ENCODE measurements at places on chromosomes 1 and 21. TPM values are rescaled to one million over a fixed set of nuclear protein-coding genes. Genes with fewer than 3 reads are reported as not detected.

DNA sequence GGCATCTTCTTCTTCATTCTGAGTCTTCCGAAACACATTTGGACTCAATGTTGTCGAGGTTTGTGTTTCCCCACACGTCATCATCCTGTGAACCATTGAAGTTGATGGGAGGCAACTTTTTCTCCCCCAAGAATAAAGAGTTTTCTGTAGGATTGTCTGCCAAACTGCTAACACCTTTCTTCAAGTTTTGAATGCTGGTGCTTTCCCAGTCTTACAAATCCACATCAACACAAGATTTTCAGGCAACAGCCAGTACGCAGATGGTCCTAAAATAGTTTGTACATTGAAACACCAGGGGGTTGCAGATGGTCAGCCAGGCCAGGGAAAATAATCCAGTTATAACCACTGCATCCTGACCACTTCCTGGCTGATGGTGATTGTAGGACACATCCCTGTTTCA lies 187.9 kb downstream of the DISC1 start:
- no peak overlapping the region for H3K27ac ChIP-seq
- no peak overlapping the region for H3K4me3 ChIP-seq
- DNase-seq: no peak
- H3K36me3 ChIP-seq: peaks cover 34% of the 10 kb centered on the region
- no peaks in the 10 kb centered on the region for H3K4me1 ChIP-seq
- no peaks in the 10 kb centered on the region for H3K27me3 ChIP-seq

DNA sequence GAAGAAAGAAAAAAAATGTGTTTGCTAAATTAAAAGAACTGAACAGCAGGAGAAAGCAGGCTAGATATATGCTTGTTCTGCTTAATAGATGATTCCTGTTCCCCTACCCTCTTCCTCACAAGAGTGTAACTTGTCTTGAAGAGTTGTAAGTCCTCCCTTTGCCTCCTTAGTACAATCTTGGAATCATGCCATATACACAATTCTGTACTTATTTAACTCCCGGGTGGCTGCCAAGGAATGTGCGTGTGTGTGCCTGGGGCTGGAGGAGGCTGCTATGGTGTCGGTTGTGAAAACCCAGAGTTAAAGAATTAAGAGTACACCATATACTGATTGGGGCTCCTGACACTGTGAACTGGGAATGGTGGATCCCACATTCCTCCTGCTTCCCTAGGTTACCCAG lies 194.2 kb downstream of the SIPA1L2 start:
- DNase-seq: no peak
- no peak overlapping the region for H3K4me3 ChIP-seq
- H3K4me1 ChIP-seq: no peaks in the 10 kb centered on the region
- H3K36me3 ChIP-seq: no peaks in the 10 kb centered on the region
- H3K27ac ChIP-seq: no peak overlapping the region

GRCh38 chr1:201766131-201766866 lies 62.7 kb upstream of the IPO9 start:
- H3K36me3 ChIP-seq: no peaks in the 10 kb centered on the region
- H3K4me1 ChIP-seq: no peaks in the 10 kb centered on the region
- H3K27me3 ChIP-seq: no peaks in the 10 kb centered on the region
- DNase-seq: no peak
- no peak overlapping the region for H3K4me3 ChIP-seq

The HSPA6 gene
- total RNA-seq: 0.12 TPM

- no peak for DNase-seq
- no peaks in the 10 kb centered on the region for H3K36me3 ChIP-seq
- H3K27ac ChIP-seq: no peak overlapping the region
- peaks cover 2% of the 10 kb centered on the region for H3K27me3 ChIP-seq
- no peaks in the 10 kb centered on the region for H3K4me1 ChIP-seq
Observed at GRCh38 chr21:15309721-15310120, 244.9 kb upstream of the NRIP1 start.

- DNase-seq: no peak
- no peak overlapping the region for H3K27ac ChIP-seq
- H3K27me3 ChIP-seq: peaks cover 7% of the 10 kb centered on the region
- H3K4me1 ChIP-seq: no peaks in the 10 kb centered on the region
- no peaks in the 10 kb centered on the region for H3K36me3 ChIP-seq
Observed at GRCh38 chr1:208223136-208223535, 21.0 kb downstream of the PLXNA2 start.

The FCRL2 gene
- not detected for total RNA-seq

The CORT gene
- total RNA-seq: 0.47 TPM

- H3K36me3 ChIP-seq: no peaks in the 10 kb centered on the region
- H3K4me3 ChIP-seq: no peak overlapping the region
- peaks cover 38% of the 10 kb centered on the region for H3K4me1 ChIP-seq
- no peak for DNase-seq
- H3K27ac ChIP-seq: no peak overlapping the region
Observed at GRCh38 chr1:156662005-156662799, 15.0 kb downstream of the NES start.

GRCh38 chr21:42200906-42201614 lies 17.9 kb upstream of the ABCG1 start:
- H3K36me3 ChIP-seq: no peaks in the 10 kb centered on the region
- no peak for DNase-seq
- no peaks in the 10 kb centered on the region for H3K27me3 ChIP-seq

The SDC3 gene
- total RNA-seq: 0.49 TPM

GRCh38 chr1:40944841-40945430 lies 34.6 kb upstream of the CTPS1 start:
- no peak overlapping the region for H3K27ac ChIP-seq
- H3K4me1 ChIP-seq: peaks cover 2% of the 10 kb centered on the region
- peaks cover 7% of the 10 kb centered on the region for H3K27me3 ChIP-seq
- no peak for DNase-seq

GRCh38 chr21:37373539-37373938 lies 7.0 kb downstream of the DYRK1A start:
- peaks cover 85% of the 10 kb centered on the region for H3K4me1 ChIP-seq
- no peaks in the 10 kb centered on the region for H3K27me3 ChIP-seq
- H3K4me3 ChIP-seq: no peak overlapping the region
- no peak for DNase-seq

The FMO4 gene
- total RNA-seq: 2.1 TPM

- no peak overlapping the region for H3K27ac ChIP-seq
- H3K27me3 ChIP-seq: peaks cover 11% of the 10 kb centered on the region
- no peaks in the 10 kb centered on the region for H3K4me1 ChIP-seq
- DNase-seq: no peak
- no peaks in the 10 kb centered on the region for H3K36me3 ChIP-seq
Observed at GRCh38 chr1:22592919-22593790, 29.9 kb downstream of the EPHA8 start.

DNA sequence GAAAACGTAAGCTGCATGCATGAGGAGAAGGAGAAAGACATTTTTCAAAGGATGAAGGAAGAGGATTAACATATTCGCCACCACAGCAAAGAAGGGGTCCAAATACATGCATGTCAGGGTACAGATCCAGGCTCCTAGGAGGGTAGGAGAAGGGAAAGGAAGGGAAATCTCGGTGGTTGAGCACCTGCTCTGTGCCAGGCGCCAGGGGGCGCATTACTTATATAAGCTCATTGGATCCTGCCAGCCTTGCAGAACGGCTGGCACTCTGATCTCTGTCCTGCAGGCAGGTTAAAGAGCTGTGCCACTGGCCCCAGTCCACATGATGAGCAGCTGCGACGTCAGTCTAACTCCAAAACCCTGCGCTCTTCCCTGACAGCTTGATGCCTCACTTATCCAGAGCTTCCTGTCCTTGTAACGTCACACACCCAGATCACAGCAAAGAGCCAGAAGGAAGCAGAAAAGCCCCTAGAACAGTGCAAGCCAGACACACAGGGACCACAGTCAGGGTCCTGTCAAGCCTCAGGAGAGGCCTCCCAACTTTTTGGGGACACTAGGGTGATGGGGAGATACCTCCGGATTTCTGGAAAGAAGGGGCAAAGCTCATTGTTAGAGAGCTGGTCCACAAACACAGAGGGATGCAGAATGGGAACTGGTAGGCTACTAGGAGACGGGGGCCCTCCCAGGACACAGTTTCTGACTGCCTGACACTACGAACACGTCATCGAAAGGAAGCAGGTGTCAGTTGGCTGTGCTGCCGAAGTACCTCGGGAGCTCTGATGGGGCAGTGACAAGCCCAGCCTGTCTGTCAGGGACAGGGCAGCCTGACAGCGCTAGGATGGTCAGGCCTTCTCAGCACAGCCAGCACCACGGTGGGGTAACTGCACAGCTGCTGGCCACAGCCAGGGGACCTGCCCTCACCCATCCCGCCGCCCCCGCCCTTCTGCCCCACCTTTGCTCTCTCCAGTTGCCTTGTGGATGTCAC lies 99.1 kb downstream of the BEND5 start:
- peak; percentile 59 for DNase-seq
- H3K4me3 ChIP-seq: no peak overlapping the region
- peaks cover 3% of the 10 kb centered on the region for H3K27me3 ChIP-seq
- no peaks in the 10 kb centered on the region for H3K4me1 ChIP-seq
- no peaks in the 10 kb centered on the region for H3K36me3 ChIP-seq

The GCSAML gene
- total RNA-seq: not detected

The LGALS8 gene
- total RNA-seq: 89.4 TPM

The LCE6A gene
- total RNA-seq: not detected

The S100A9 gene
- 1.7 TPM for total RNA-seq

DNA sequence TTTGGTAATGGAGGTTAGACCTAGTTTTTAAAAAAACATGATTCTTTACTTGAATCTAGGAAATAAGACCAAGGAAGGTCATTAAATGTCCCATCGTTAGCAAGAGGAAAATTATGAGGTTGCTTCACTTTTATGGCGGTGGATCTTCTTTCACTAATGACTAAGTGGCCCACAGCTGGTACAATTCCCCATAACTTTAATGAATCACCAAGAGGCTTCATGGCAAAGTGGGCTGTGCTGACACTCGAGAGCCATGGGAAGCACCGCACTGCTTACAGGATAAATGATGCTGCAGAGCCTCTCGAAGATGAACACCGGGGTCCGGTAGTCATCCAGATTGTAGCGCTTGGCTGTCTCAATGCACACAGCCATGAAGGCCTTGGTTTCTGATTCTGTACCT lies 108.8 kb downstream of the UBR4 start:
- H3K4me3 ChIP-seq: no peak overlapping the region
- peaks cover 51% of the 10 kb centered on the region for H3K36me3 ChIP-seq
- no peaks in the 10 kb centered on the region for H3K4me1 ChIP-seq
- no peak overlapping the region for H3K27ac ChIP-seq
- no peak for DNase-seq

GRCh38 chr1:89810302-89810701 lies 10.5 kb upstream of the LRRC8D start:
- H3K4me1 ChIP-seq: no peaks in the 10 kb centered on the region
- H3K27me3 ChIP-seq: peaks cover 3% of the 10 kb centered on the region
- H3K27ac ChIP-seq: no peak overlapping the region
- H3K36me3 ChIP-seq: no peaks in the 10 kb centered on the region

DNA sequence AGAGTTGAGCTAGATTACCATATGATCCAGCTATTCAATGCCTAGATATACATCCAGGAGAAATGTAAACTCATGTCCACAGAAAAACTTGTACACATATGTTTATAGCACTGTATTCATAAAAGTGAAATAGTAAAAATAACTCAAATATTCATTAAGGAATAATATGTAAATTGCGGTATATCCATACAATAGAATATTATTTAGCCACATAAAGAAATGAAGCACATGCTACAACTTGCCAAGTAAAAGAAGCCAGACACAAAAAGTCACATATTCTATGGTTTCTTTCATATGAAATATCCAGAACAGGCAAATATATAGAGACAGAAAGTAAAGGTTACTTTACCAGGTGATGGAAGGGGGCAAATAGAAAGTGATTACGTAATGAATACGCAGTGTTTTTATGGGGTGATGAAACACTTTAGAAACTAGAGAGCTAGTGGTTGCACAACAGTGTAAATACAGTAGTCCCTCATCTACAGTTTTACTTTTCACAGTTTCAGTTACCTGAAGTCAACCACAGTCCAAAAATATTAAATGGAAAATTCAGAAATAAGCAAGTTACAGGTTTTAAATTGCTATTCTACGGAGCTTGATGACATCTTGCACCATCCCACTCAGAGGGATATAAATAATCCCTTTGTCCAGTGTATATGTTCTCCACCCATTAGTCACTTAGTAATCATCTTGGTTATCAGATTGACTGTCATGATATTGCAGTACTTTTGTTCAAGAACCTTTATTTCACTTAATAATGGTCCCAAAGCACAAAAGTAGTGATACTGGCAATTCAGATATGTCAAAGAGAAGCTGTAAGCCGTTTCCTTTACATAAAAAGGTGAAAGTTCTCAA lies 62.3 kb downstream of the ZNF644 start:
- H3K4me3 ChIP-seq: no peak overlapping the region
- H3K4me1 ChIP-seq: peaks cover 63% of the 10 kb centered on the region
- peaks cover 47% of the 10 kb centered on the region for H3K36me3 ChIP-seq
- no peak for DNase-seq

DNA sequence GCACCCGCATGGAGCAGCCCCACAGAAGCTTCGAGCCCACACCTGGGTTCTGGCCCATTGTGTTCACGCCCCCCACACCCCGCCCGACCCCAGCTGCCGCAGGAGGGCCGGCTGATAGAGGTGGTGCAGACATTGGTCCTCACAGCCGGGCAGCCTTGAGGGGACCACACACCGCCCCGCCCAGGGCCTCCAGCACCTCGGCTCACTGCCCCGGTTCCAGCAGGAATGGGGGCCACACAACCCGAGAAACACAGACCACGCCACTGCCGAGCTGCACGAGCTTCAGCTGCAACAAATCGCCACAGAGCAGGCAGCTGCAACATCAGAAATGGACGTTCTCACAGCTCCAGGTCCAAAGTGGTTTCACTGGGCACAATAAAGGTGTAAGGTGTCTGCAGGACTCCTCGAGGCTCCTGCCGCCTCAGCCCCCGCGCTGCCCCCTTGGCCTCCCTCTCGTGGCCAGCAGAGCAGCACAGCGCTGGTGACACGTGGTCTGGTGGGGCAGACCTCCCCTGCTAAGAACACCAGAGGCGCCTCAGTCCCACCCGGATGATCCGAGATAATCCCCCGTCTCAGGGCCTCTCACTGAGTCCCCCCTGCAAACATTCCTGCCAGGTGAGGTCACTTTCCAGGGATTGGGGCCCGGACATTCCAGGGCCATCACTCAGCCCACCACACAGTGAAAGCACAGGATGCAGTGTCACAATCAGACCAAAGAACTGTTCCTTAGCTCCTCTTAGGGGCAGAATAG lies 62.3 kb upstream of the ADARB1 start:
- H3K27ac ChIP-seq: no peak overlapping the region
- DNase-seq: no peak
- peaks cover 15% of the 10 kb centered on the region for H3K27me3 ChIP-seq
- no peaks in the 10 kb centered on the region for H3K4me1 ChIP-seq
- no peaks in the 10 kb centered on the region for H3K36me3 ChIP-seq

GRCh38 chr1:51154776-51155175 lies 52.7 kb downstream of the C1orf185 start:
- no peak overlapping the region for H3K4me3 ChIP-seq
- H3K27ac ChIP-seq: no peak overlapping the region
- H3K4me1 ChIP-seq: peaks cover 5% of the 10 kb centered on the region
- no peaks in the 10 kb centered on the region for H3K36me3 ChIP-seq
- peaks cover 1% of the 10 kb centered on the region for H3K27me3 ChIP-seq
- DNase-seq: no peak
